Vein endothelial cell (primary cell): ENCODE measurements at places on chromosomes 6 and 20. TPM values are rescaled to one million over a fixed set of nuclear protein-coding genes. Genes with fewer than 3 reads are reported as not detected.

Gene WFDC5
- total RNA-seq, result not detected in 2 replicates

Gene FILIP1
- 10.0 and 22.5 TPM in 2 replicates for total RNA-seq

Gene C20orf173
- not detected in 2 replicates for total RNA-seq

Gene ZSCAN31
- 6.9 and 11.6 TPM in 2 replicates for total RNA-seq

Gene FAM209A
- total RNA-seq, result not detected in 2 replicates

Gene CUL7
- total RNA-seq, result 26.7 and 50.0 TPM in 2 replicates

Gene NRSN1
- total RNA-seq, result not detected in 2 replicates

Gene KIAA1755
- total RNA-seq, result under 0.01 and 0.19 TPM in 2 replicates

Gene LY6G5B
- 4.2 and 6.1 TPM in 2 replicates for total RNA-seq

Gene CEP57L1
- total RNA-seq, result 19.3 and 22.8 TPM in 2 replicates

Gene GATA5
- not detected in 2 replicates for total RNA-seq

Gene RIOK1
- total RNA-seq, result 11.1 and 16.9 TPM in 2 replicates

Gene OR2H2
- total RNA-seq, result not detected in 2 replicates

Gene ANKRD66
- total RNA-seq, result not detected in 2 replicates

Gene ZSCAN23
- total RNA-seq, result 0.33 and 1.8 TPM in 2 replicates

Gene VGLL2
- not detected in 2 replicates for total RNA-seq

Gene HLA-DMA
- 0.48 and 2.0 TPM in 2 replicates for total RNA-seq

Gene PLN
- not detected in 2 replicates for total RNA-seq

Gene SYCP2
- 0.33 and 0.38 TPM in 2 replicates for total RNA-seq

Gene ACSS2
- 37.0 and 40.5 TPM in 2 replicates for total RNA-seq

Gene SEL1L2
- not detected in 2 replicates for total RNA-seq

Gene OR2B3
- not detected in 2 replicates for total RNA-seq

Gene SMIM8
- 5.2 and 6.3 TPM in 2 replicates for total RNA-seq

Gene CALHM4
- 0.33 and 0.38 TPM in 2 replicates for total RNA-seq

Gene PHACTR3
- under 0.01 and 0.57 TPM in 2 replicates for total RNA-seq

Gene PRDM13
- not detected in 2 replicates for total RNA-seq

Gene SYTL3
- 1.1 and 1.3 TPM in 2 replicates for total RNA-seq

Gene MRS2
- 27.4 and 27.8 TPM in 2 replicates for total RNA-seq

Gene CTCFL
- under 0.01 TPM in 1 of 2 replicates, not detected in the other for total RNA-seq

Gene SLC2A10
- 7.5 and 8.8 TPM in 2 replicates for total RNA-seq

Gene TRIM15
- total RNA-seq, result not detected in 2 replicates

Gene ZNF831
- total RNA-seq, result not detected in 2 replicates

Gene NPBWR2
- not detected in 2 replicates for total RNA-seq

Gene SUMO4
- total RNA-seq, result 0.65 and 2.4 TPM in 2 replicates

Gene TRERF1
- total RNA-seq, result under 0.01 and 0.10 TPM in 2 replicates
